ENCODE measurements at places on chromosomes 1 and 21.

DNA sequence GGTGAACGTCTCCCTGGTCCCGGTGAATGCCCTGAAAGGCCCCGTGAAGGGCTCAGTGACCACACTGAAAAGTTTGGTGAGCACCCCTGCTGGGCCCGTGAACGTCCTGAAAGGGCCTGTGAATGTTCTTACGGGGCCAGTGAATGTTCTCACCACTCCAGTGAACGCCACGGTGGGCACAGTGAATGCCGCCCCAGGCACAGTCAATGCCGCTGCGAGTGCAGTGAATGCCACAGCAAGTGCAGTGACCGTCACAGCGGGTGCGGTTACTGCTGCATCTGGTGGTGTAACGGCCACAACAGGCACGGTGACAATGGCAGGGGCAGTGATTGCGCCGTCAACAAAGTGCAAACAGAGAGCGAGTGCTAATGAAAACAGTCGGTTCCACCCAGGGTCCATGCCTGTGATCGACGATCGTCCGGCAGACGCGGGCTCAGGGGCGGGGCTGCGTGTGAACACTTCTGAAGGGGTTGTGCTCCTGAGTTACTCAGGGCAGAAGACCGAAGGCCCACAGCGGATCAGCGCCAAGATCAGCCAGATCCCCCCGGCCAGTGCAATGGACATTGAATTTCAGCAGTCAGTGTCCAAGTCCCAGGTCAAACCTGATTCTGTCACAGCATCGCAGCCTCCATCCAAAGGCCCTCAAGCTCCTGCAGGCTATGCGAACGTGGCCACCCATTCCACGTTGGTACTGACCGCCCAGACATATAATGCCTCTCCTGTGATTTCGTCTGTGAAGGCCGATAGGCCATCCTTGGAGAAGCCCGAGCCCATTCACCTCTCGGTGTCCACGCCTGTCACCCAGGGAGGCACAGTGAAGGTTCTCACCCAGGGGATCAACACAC is 41.5 kb downstream of the ZBTB17 start:
- DNase-seq = no peak

DNA sequence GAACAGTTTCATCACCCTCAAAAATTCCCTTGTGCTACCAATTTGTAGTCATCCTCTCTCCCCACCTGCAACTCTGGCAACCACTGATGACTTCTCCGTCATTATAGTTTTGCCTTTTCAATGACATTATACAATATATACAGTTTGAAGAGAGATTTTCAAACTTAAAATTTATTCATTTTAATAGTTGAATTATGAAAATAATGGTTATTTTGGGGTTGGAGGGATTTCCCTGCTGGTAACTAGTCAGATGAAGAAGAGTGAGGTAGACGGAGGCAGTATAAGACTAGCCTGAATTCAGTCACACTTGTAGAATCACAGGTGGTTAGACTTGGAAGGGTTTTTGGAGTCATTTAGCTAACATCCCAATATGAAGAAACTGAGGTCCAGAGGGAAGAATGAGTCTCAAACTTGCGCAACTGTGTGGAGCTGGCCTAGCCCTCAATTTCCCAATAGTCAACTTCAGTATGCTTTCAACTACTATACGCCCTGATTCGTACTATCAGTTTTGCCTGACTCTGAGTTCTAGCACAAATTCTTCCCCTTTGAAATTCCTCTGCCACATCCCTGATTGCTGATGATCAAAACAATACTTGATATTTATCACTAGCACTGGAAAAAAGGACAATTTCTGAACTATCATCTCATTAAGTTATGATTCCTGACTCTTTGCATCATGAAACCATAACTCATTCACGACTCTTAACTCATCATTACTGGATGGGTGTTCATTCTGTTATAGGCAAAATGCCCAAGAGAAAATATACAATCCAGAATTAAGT is 54.2 kb downstream of the VANGL2 start:
- no peak for DNase-seq

- DNase-seq = no peak
Measured at GRCh38 chr1:10033359-10033845, 644 bp downstream of the UBE4B start.

DNA sequence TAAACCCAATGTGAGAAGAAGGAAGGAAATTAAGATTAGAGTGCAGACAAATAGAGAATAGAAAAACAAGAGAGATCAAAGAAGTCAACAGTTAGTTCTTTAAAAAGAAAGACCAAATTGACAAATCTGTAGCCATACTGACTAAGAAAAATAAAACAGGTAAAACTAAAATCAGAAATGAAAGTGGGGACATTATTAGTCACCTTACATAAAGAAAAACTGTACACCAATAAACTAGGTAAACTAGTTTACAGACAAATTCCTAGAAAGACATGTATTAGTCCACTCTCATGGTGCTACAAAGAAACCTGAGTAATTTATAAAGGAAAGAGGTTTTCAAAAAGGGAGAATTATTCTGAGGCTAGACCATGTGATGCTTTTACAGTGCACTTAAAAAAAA is 22.3 kb downstream of the BLZF1 start:
- no peak for DNase-seq

DNA sequence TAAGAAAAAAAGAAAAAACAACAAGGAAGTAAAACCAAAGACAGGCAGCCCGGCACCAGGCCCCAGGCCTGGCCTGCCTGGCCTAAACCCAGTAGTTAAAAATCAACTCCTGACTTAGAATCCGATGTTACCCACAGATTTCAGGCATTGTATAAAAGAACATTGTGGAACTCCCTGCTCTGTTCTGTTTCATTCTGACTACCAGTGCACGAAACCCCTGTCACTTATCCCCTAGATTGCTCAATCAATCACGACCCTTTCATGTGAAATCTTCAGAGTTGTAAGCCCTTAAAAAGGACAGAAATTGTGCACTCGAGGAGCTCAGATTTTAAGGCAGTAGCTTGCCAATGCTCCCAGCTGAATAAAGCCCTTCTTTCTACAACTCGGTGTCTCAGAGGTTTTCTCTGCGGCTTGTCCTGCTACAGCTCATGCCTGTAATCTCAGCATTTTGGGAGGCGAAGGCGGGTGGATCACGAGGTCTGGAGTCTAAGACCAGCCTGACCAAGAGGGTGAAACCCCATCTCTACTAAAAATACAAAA is 15.6 kb upstream of the MYOCOS start:
- no peak for DNase-seq

- DNase-seq = peak; percentile 73
Measured at GRCh38 chr21:34004974-34005373, 68.4 kb upstream of the MRPS6 start.

- DNase-seq = peak; percentile 76
Measured at GRCh38 chr21:37675202-37675801, 241.0 kb downstream of the KCNJ6 start.

DNA sequence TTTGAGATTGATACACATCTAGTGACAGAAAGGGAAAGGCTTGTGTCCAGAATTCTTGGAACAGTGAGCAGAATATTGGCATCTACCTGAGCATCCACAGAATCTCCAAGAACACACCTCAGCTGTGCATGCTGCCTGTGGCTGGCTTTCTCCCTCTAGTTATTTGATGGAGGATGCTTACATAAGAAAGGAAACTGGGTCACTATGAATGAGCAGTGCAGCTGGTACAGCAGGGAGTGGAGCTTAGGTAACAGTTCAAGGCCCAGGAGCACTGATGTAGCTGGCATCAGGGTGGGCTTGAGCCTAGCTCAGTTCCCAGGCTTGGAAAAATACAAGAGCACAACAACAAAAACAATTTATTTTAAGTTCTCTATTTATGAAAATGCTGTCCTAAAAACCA is 26.3 kb downstream of the RGS8 start:
- DNase-seq = no peak

- DNase-seq = no peak
Measured at GRCh38 chr1:76901158-76901767, 34.0 kb downstream of the ST6GALNAC5 start.

GRCh38 chr1:15881961-15882360 is 34.5 kb downstream of the SPEN start:
- DNase-seq = no peak

DNA sequence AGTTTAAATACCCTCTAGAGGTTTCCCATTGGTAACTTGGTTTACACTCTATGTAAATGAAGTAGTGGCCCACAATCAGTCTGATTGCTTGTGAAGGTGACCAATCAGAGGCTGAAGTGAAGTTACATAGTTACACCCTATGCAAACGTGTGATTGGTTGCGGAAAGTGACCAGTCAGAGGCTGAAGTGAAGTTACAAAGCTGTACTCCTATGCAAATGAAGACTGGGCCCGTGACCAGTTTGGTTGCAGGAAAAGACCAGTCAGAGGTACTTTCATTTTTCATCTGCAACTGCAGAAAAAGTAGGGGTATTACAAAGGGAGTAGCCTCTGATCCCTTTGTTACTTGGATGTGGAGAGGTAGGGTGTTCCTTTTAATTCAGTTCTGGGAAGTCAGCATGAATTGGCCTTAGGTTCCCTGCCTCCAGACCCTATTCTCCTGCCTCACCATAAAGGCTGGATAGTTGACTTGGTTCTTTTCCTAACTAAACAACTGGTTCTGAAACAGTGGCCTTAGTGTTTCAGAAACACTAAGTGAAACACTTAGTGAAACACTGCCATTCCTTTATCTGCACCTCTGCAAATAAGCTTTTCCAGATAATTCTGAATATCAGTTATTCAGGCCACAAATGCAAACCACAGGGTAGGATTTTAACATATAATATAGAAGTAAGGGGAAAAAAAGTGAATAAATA is 39.3 kb downstream of the MAGI3 start:
- no peak for DNase-seq

DNA sequence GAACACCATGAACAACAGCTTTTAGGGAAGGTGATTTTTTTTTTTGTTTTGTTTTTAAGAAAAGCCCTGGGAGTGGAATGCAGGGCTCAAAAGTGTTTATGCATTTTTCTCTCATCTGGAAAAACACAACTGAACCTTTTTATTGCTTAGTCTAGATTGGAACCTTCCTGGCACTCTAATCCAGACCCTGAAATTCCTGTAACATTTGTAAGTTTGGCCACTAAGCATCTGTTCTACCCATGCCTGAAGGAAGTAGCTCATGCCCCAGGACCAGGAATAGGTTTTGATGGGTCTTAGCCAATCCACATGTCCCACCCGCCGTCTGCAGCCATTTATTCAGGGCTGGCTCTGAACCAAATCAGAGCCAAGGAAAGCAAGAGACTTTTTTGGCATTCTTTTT is 39.7 kb upstream of the SLC2A1 start:
- DNase-seq = no peak

- no peak for DNase-seq
Measured at GRCh38 chr1:44077421-44077820, 41.2 kb upstream of the KLF17 start.

DNA sequence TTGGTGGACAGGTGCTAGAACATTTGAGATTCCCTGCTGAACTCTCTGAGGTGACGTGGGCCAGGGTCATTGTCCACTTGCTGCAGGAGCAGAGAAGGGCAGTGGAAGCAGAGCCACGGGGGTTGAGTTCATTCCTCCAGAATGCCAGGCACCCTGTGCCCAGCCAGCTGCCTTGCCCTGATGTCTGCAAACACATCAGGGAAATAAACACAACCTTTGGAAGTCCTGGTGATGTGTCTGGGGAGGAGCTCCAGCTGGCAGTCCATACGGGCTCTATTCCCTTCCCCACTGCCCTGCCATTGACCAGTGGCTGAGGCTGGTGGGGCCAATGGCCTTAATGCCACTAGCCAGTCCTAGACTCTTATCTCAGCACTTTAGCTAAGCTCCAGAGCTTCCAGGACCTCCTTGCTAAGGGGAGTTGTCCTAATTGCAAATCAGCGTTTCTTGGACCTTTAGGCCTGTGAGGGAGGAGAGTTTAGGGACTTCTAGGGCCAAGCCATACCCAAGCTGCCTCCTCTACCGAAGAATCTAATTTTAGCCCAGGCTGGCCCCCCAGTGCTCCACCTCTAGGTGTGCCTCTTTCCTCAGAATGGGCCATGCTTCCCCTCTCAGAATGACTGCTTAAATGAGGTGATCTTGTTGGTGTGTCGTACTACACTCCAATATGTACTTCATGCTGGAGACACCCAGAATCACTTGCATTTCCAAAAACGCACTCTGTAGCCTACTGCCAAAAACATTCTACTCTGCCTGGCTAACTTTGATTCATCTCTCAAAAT is 25.9 kb upstream of the MFSD2A start:
- DNase-seq = no peak

- DNase-seq = no peak
Measured at GRCh38 chr1:147634645-147635044, 35.7 kb downstream of the ACP6 start.

DNA sequence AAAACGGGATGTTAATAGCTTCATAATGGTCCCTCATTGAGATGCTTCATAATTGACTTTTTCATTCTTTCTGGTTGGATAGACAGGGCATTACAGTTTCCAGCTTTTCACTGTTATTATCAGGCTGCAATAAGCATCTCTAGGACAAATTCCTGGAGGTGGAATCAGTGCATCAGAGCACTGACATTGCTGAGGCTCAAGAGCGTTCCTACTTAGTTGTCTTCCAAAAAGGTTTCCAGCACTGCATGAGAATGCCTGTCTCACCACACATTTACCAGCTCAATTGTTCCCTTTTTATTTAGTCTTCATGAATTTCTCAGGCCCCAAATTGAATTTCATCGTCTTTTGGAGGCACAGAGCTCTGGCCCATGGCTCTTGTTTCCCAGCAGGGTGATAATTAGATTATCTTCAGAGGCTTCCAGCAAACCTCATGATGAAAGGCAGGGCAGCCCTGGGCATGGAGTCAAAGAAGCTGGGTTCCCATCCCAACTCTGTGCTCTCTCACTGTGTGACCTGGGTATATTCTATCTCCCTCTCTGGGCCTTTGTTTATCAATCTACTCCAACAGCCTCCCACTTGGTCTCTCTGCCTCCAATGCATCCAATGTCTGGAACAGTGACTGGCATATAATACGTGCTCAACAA is 451.4 kb downstream of the PTPRU start:
- DNase-seq = no peak

GRCh38 chr1:234920136-234920842 is 208.3 kb downstream of the TOMM20 start:
- peak; percentile 55 for DNase-seq

DNA sequence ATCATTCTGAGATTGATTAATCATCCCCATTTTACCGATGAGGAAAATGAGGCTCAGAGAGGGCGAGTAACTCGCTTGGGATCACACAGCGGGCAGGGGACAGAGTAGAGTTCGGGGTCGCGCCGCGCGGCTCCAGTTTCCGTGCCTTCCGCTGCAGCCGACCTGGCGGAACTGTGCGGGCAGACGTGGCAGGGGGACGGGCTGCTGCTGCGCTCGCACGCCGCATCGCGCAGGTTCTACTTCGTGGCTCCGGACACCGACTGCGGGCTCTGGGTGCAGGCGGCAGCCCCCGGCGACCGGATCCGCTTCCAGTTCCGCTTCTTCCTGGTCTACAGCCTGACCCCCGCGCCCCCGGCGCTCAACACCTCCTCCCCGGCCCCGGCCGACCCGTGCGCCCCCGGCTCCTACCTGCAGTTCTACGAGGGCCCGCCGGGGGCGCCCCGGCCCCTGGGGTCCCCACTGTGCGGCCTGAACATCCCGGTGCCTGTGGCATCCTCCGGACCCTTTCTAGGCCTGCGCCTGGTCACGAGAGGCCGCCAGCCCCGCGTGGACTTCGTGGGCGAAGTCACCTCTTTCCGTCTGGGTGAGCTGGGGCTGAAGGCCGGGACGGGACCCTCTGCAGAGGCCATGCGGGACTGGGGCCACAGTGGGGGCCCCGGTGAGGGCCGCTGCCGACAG is 2.3 kb downstream of the LDLRAD2 start:
- DNase-seq = no peak

- DNase-seq = no peak
Measured at GRCh38 chr1:99737016-99737415, 29.4 kb downstream of the FRRS1 start.

GRCh38 chr1:154621875-154622274 is 13.9 kb upstream of the ADAR start:
- no peak for DNase-seq

Data from sciatic nerve (tissue), 2 donors.